ENCODE measurements at places on chromosomes 13 and 19.

DNA sequence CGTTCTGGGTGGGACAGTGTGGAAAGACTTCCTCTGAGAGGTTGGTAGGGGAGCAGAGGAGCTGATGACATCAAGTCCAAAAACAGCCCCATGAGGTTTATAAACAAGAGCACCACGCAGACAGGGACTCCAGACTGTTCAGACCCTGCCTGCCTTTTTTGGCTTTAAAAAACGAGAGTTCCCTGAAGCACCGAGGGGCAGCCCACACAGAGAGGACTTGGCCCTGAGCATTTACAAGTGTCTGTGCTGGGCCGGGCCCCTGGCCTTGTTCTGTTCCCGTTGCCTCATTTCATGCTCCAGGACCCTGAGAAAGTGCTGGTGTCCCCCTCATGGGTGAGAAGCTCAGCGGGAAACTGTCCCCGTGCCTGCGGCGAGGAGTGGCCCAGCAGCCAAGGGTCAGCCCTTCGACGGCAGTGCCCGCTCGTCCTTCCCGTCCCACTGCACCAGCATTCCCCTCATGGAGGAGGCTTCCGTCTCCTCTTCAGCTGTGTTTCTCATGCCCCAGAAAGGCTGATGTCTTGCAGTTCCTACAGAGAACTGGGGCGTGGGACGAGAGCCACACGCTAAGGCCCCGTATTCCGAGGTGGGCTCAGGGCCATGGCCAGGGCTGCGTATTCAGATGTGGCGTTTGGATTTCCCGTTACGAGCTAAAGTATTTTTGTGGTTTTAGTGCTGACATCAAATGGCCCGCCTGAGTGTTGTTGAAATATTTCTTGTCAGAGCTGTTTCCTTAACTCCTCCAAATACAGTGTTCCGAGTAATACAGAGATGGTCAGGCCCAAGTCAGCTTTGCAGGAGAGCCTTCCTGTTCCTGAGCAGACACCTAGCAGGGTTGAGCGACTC is 93.5 kb downstream of the ATP11A start:
- no peak for DNase-seq

- DNase-seq = no peak
Measured at GRCh38 chr13:50924025-50924424, 14.4 kb downstream of the RNASEH2B start.

DNA sequence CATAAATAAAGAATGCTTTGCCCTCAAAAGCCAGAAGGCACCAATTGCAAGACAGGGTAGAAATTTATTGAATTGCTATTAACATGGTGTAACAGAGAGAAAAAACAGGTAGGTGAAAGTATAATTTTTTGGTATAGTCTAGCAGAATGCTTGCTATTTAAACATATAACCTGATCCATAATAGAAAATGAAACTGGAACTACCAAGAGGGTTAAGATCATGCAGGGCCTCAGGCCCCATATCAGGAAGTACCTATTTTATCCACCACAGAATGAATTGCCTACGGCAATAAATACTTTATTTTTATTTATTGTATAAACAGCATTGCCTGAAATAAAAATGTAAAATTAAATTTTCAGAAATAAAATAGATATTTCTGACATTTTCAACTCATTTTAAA is 159.5 kb downstream of the PRR20E start:
- no peak for DNase-seq

GRCh38 chr13:73230716-73231115 is 171.9 kb downstream of the KLF5 start:
- no peak for DNase-seq

- DNase-seq = no peak
Measured at GRCh38 chr19:32945260-32945659, 26.5 kb downstream of the CEP89 start.
